Stimulated activated CD8-positive, alpha-beta memory T cell treated with anti-CD3 and anti-CD28 coated beads, Interleukin-4, amount 100 ng/mL, for 1 hour (primary cell): ENCODE measurements at places on chromosomes 11 and 22.

GRCh38 chr11:117366248-117366647 lies 38.6 kb downstream of the CEP164 start:
- no peak for DNase-seq

DNA sequence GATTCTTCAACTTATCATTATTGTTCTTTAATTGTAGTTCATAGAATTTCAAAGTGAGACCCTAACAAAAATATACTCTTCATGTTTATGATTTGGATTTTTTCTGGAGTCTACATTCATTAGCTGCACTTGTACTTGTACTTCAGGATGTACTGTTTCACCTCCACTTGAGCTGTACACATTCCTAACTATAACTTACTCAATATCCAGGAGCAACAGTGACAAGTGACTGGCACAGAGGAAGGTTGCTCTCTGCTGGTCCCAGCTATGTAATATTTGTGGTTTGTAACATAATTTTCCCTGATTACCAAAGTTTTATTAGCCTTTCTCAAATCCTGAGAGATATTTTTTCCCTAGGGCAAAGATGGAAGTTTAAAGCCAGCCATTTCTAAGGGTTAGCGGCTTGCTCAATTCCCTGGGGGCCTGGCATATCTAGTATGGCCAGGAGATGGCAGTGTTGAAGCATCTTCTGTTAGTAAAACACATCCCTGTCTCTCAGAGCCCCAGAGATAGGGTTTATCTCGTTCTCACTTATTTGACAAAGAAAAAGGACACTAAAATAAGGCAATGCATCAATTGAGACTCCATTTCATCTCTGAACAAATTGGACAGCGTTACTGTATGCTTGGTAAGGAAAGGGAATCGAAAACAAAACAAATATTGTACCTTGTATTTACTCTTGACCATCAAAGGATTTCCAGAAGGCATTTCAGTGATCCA lies 14.2 kb downstream of the OR52A5 start:
- no peak for DNase-seq

DNA sequence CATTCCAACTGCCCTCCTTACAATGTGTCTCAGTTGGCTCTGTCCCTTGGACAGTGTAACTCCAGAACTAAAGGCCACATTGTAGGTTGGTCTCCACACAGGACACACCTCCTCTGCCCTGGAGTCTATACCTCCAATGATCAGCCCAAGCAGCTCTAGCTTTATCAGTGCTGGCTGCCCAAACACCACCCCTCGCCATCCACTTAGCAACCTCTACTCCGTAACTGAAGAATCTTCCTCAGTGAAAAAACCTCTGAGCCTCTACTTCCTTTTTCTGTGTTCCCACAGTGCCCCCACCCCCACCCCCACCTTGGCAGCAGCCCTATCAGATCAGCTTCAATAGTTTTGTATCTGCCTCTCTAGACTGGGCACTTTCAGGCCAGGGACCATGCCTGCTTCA lies 33.4 kb downstream of the SERPINH1 start:
- DNase-seq, result no peak

- DNase-seq, result no peak
Measured at GRCh38 chr11:82365351-82365750, 368.3 kb downstream of the FAM181B start.

DNA sequence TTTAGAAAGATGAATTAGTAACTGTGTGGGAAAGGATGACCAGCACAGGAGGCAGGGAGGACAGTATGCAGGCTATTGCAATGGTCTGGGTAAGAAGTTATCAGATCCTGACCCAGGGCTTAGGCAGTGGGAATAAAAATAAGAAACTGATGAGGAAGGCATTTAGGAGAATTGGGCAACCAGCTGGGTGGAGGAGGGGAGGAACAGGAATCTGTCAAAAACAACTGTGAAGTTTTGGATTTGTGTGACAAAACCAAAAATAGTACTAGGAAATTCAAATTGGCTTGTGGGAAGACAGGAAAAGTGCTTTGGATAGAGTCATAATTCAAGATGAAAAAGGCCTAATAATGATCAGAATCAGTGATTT lies 27.9 kb downstream of the MMP13 start:
- DNase-seq, result no peak

GRCh38 chr11:67032830-67033551 lies 10.1 kb downstream of the SYT12 start:
- DNase-seq, result no peak

DNA sequence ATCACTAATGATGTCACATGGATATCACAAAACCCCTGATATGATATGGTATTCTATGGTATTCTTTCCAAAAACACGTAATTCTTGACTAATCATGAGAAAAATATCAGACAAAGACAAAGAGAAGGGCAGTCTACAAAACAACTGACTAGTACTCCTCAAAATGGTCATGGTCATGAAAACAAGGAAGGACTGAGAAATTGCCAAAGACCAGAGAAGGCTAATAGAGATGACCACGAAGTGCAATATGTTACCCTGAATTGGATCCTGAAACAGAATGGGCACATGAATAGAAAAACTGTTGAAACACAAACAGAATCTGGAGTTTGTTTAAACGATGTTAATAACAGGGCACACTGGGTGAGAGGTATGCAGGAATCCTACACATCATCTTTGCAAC lies 10.2 kb downstream of the CKAP5 start:
- DNase-seq, result no peak

DNA sequence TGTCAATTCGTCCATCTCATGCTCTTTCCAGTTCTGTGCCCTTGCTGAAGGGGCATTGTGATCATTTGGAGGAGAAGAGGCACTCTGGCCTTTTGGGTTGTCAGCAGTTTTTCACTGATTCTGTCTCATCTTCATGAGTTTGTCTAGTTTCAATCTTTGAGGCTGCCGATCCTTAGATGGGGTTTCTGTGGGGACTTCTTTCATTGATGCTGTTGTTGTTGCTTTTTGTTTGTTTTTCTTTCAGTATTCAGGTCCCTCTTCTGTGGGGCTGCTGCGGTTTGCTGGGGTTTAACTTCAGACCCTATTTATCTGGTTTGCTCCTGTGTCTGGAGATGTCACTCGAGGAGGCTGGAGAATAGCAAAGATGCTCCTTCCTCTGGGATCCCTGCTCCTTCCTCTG lies 224.3 kb downstream of the JRKL start:
- no peak for DNase-seq

GRCh38 chr22:17267661-17268330 lies 48.6 kb upstream of the ADA2 start:
- no peak for DNase-seq

DNA sequence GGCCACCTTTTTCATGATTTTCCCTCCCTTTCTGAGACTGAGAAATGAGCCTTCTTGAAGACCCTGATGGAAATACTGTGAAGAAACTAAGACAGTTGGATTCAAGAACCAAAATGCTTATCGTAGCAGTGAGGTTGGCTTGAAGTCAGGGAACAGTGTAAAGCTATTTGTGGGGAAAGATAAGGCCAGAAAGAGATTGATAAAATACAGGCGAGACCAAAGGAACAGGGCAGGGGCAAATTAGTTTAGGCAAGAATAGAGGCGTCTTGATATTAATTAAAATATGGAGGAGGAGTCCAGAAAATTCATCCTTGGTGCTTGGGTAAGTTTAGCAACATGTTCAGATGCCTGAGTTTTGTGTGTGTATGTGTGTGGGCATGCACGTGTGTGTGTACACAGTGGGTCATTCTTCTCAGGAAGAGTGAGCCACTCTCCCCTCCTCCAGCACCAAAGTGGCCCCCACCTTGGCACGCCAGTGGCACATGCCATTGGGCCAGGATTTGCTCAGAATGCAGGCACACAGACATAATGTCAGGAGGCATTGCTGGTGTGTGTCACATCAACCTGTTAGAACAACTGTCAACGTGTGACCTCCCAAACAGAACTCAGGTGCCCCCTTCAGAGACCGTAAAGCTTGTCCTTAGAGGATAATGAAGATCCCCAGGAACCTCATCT lies 3.9 kb upstream of the EHF start:
- DNase-seq, result no peak

GRCh38 chr22:31177420-31178162 lies 17.6 kb downstream of the RNF185 start:
- DNase-seq, result no peak

DNA sequence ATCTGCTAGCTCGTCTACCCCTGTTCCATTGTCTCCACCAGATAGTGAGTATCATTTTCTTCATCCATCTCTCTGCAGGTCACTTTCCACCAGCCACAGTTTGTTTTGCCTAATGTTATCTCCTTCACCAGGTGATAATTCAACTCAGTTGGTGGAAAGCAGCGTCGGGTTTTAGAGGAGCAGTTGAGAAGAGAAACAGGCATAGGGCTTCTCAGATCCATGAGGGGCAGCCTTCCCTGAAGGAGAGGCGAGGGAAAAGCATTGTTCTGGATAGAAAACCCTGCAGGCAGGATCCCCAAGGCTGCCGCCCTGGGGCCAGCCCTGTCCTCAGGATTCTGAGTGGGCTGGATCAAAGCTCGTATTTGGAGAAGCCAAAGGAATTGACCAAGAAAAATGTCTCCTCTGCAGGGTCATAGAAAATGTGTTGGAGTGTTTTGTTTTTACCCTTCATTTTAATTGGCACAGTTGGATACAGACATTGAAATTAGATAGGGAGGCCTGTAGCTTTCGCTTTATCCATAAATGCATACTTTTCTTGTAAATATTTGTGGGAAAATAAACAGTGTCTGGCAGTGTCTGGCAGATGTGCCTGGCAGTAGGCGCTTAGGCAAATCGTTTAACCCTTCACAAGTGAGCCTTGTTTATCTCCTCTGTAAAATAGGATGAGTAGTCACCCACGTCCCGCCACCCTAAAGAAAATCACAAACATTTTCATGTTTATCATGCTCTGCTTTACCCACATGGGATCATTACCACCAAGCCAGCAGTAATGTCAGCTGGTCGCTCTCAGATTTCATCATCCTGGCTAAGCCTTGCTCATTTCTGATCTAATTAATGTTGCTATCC lies 73.4 kb upstream of the TTC12 start:
- no peak for DNase-seq

- no peak for DNase-seq
Measured at GRCh38 chr22:37421468-37421877, 5.8 kb downstream of the ELFN2 start.

DNA sequence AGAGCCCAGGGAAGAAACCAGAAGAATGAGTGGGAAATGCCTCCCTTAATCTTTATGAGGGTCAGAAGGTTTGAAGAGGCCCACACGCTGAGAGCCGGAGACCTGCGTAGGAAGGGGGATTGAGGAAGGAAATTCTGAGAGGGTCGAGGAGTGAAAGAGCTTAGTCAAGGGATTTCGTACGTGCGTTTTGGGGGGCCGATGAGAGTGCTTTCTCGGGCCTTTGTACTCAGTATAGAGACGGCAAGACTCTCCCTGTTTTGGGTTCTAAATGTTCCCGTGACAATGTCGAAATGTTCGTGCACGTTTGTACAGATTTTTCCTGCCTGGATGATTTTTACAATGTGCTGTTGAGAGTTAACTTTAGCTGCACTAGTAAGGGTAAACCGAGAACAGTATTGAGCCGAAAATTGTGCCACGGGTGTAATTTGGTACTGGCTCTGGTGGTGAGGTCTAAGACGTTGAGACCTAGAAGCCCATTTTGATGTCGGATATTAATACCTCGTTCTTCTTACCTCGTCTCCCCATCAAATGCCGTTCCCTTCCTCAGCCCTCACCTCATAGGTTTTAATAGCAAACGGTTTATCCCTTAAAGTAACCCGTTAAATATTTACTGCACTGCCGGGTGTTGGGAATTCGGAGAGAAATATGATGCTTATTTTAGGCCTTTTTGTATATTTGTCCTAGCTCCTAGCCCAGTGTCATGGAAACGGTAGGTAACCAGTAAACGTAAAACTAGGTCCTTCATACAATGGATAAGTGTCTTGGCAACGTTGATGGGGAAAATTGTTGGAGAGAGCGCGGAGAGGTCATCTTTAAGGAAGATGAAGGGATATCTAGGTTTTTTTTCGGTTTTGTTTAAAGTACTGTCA lies 734 bp downstream of the C11orf58 start:
- no peak for DNase-seq

GRCh38 chr22:31574055-31574670 lies 77.8 kb downstream of the SFI1 start:
- no peak for DNase-seq

DNA sequence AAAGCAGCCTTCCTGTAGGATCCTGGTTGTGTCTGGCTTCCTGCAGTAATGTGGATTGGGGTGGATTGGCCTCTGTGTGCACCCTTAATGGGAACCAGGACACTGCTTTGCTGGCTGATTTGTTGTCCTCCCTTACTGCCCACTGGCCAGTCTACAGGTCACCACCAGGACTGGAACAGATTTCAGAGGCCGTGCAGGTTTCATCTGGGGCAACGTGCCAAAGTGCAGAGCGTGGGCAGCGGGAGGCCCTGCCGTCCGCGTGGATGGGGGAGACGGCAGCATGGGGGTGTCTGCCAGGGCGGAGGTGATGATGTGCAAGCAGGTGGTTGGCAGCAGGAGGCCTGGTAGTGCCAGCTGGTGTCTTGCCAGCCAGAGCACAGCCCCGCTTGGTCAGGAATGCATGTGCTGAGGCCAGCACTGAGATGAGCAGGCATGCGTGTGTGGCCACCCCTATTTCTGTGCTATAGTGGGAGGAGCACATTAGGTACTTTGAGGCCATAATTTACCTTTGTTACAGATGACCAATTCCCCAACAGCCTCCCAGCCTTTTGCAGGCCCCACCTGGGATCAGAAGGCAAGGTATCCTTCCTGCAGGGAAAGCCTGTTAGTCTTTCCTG lies 24.3 kb downstream of the BCR start:
- no peak for DNase-seq

- no peak for DNase-seq
Measured at GRCh38 chr11:35539781-35540281, 14.4 kb upstream of the PAMR1 start.

DNA sequence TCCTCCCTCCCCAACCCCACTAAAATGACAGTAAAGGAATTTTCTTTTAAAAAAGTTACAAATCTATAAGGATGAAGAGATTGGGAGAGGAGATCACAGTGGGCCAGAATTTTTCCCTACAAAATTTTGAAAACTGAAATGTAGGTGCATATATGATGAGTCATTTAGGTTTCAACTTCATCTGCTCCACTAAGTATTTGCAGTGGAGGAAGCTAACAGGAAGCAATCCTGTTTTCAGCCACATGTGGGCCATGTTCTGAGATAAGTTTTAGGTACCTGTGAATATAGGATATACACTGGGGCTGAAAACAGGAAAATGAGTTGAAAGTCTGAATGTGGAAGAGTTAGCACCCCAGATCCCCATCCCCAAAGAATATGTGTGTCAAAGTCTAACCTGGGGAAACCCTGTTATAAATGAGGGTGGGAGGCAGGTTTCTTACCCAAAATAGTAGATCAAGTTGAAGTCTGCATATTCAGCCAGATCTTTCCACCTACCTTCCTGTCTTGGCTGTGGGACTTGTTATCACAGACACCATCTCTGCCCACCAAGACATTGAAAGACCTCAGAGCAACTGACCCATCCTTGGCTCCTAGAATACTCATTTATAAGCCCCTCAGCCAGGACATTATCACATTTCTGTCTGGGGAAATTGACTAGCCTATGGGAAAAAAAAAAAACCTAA lies 87.3 kb downstream of the PACS1 start:
- no peak for DNase-seq

DNA sequence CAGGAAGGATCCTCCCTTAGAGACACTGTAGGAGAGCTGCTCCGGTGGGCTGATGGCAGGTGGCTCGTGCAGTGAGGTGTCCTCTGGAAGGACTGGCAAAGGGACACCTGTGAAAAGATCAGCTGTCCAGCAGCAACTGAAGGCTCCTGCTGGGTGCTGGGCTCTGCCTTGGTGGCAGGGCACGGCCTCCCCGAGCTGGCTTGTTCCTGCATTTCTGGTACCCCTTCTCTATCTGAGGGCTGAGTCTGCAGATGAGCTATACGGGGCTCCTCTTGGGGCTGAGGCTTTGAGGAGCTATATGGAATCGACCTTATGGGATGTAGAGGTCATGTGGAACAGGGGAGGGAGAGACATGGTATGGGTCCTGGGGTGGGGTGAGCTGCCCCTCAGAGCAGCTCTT lies 875.8 kb downstream of the BRD1 start:
- DNase-seq, result no peak

- DNase-seq, result no peak
Measured at GRCh38 chr11:76568139-76568538, 102.4 kb downstream of the LRRC32 start.
